Effector CD8-positive, alpha-beta T cell (primary cell): ENCODE measurements at places on chromosomes 2 and 18.

GRCh38 chr2:21415234-21415633 lies 291.5 kb downstream of the TDRD15 start:
- no peak for DNase-seq

- no peak for DNase-seq
Measured at GRCh38 chr18:48889115-48889941, 61.4 kb downstream of the SMAD7 start.

DNA sequence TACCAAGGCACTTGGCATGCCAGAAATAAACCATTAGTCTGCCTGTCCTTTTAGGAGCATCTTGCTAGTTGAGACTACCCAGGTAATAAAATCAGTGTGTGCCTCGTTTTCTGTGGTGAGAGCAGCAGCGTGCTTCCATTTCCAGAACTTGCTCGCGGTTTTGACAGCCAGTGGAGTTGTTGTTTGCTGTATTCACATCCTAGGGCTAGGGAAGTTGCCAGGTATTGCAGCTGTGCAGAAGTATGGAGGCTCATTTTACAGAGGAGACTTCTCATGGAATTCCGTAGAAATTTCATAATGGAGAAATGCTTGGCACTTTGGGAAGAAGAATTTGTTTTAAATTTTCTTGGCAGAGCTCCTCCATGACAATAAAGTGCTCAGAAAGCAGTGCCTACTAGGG lies 1355.1 kb upstream of the ZEB2 start:
- DNase-seq = no peak

DNA sequence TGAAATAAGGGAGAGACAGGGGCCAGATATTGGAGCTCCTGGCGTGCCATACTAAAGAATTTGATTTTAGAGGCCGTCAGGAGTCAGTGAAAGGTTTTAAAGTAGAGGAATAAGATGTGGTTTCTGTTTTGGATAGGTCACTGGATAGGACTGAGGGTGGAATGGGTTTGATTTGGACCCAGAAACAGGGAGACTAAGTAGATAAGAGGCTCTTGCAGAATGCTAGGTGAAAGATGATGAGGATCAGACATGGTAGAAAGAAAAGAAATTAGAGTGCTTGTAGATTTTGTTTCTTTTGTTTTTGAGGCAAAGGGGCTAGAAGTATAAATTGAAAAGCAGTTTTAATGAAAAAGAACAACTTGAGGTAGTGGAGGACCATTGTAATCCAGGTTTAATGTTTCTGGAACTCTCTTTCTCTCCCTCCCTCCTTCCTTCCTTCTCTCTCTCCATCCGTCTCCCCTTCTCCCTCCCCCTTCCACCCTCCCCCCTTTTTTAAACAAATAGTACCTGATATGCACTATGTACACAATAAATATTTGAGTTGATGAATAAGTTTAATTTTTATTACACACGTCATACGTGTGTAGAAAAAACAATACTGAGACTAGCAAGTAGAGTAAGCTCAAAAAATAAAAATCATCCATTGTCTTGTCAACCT lies 1.9 kb downstream of the NDUFV2 start:
- no peak for DNase-seq

- no peak for DNase-seq
Measured at GRCh38 chr2:18161681-18162080, 283.2 kb downstream of the KCNS3 start.

DNA sequence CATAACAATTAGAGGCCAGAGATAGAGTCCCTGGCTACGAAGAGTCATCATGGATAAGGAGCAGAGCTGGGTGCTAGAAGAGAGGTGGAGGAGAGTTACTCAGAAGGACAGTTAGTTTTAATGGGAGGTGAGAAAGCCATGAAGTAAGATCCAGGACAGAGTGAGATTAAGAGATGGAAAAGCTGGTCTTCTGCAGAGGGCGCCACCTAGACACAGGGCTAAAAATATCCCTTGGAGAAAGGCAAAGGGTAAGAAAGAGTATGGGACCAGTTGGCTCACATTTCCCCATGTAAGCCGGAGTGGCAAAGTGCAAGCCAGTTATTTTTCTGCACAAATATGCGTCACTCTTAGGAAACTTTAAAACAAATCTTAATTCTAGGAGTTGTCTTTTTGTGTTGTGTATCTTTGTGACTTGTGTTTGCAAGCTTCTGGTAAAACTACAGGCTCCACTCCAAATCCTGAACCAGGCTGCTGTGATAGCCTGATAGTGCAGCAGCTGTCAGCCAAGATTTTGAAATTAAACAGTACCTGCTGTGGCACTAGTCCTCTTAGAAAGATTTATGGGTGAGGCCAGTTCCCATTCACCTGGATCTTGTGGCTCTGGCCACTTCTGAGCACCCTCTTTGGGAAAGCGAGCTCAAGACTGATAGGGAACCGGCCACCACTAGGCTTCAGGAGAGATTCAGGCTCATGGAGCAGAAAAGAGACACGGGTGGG lies 204.2 kb downstream of the TPGS2 start:
- DNase-seq = no peak

DNA sequence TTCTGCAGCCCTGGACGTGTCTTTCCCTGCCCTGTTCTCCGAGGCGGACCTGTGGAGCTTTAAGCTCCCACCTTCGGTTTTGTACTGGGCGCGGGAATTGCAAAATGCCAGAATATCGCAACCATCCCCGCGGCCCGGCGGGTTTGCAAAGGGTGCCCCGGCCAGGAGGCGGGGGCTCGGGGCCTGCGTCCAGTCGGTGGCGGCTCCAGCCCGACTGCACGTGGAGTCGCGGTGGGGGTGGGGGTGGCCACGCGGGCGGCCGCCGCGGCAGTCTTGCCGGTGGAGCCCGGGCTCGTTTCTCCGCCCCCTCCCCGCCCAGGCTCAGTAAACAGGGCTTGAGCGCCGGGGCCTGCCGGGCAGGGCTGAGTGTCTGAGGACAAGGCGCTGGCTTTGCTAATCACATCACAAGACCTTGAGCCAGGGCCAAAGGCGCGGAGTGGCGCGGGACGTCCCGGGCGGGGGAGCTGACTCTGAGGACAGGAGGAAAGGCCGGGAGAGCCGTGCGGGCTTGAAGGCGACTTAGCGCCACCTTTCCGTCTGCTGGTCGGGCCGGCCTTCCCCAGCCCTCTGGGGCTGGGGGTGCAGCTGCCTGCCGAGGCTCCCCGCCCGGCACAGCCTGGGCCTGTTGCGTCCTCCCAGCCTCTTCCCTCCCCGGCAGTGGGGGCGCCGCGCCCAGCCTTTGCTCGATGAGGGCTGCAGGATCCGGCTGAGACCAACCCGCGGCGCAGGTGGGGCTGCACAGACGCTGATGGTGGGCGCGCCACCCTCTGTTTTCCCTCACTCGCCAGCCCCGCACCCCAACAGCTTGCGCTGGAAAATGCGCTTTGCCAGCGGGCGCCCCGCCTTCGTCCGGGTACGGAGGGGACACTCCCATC lies 786 bp upstream of the ZFP36L2 start:
- DNase-seq = peak; percentile 44

DNA sequence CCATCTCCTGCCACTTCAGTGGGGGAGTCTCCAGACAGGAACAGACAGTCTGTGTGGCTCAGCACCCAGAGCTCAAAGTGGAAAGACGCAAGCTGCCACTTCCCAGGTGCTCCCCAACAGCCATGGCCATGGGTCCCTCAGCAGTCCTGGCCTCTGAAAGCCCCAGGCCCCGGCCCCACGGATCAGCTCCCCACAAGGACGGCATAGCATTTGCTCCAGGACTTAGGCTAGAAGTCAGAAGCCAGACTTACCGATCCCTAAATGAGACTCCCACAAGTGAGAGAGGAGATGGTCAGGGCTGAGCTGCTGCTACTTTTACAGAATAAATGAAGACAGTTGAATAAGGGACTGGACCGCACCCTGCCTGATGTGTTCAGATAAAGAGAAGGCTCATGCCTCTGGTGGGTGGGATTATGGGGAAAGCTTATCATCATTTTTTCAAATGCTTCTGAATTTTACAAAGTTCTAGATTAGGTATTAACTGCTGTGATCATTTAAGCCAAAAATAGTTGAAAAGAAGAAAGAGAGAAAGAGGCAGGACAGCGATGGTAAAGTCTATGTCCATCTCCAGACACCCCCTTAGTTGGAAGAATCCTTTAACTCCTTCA lies 50.5 kb downstream of the ADD2 start:
- DNase-seq = no peak

GRCh38 chr2:1559589-1560175 lies 146.4 kb downstream of the TPO start:
- DNase-seq = no peak

DNA sequence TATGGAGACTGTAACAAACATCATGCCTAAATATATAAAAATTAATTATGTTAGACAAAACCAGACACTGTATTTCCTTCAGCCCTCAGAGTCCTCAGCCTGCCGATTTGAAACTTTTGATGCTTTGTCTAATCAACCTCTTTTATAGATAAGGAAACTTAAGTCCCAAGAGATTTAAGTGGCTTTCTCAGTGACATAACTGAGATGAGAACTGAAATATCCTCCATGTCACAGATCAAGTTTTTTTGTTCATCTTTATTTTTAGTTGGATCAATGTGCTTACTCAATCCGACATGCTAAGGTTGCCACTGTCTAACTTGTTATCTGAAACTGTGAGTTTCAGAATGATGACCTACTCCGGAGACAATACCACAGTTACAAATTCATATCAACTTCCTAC lies 72.3 kb downstream of the BARD1 start:
- no peak for DNase-seq

DNA sequence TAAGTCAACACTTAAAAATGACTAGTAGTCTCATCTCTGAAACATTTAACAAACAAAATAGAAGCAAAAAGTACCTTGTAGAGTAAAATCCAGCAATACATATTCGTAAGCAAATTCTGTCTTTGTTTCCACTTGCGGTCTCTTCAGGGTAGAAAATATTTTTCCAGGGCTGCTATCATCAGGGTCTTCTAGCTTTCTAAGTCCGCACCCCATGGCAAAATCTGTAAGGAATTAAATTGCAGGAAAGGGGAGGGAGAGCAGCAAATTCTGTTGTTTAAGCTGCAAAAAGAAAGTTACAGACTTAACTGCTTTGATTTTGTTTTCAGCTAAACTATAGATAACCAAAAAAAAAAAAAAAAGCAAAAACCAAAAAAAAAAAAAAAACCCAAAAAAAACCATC lies at the start of gene RFTN2:
Gene RFTN2, minus strand, starts transcription at position 342 of the 400 bp plus-strand sequence. Its CDS starts 129 bp downstream, at position 213.
- DNase-seq = no peak

DNA sequence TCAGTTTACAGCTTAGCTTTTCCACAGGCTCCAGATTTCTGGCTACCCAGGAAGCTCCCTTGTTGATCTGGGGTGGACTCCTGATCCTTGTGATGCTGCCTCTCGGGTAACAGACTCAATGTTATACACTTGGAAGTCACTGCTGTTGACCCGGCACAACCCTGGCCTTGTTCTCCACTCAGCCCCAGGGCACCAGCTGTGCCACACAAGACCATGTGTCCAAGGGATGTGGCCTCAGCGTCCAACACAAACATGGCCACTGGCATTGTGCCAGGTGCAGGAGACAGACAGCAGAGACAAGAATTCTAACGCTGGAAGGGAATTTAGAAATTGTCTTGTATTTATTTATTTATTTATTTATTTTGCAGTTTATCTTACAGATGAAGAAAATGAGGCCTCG lies 39.0 kb upstream of the PPP4R1 start:
- DNase-seq = no peak

DNA sequence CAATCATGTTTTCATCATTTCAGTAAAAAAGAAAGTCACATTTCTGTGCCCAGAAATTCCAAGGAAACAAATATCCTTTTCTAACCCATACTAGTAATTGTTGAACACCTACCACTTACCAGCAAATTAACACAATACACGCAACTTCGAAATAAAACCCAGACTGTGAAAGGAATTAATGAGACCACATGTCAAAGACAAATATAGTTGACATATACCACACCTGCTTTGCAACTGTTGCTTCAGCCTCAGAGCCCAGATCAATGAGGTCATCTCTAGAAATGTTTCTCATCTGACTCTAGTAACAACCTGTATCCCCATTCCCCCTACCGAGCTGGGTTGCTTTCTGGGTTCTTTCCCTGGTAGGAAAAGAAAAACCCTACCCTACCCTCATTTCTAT lies 52.6 kb downstream of the TRIP12 start:
- DNase-seq = no peak

DNA sequence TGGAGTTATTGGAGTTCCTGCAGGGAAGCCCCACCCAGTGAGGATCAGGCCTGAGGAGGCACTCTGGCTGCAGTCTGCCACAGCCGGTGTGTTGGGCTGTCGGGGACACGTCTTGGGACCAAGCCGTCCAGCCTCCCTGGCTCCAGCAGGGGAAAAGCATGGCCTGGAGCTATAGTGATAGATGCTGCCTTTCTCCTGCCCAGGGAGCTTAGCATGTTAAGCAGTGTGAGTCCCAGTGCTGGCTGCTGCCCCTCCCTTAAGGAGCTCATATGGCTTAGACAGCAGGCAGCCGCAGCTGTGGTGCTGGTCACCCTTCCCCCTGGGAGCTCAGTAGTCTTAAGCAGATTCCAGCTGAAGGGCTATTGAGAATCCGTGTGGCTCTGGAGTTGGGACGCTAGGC lies 78.9 kb downstream of the CERS6 start:
- DNase-seq = no peak

DNA sequence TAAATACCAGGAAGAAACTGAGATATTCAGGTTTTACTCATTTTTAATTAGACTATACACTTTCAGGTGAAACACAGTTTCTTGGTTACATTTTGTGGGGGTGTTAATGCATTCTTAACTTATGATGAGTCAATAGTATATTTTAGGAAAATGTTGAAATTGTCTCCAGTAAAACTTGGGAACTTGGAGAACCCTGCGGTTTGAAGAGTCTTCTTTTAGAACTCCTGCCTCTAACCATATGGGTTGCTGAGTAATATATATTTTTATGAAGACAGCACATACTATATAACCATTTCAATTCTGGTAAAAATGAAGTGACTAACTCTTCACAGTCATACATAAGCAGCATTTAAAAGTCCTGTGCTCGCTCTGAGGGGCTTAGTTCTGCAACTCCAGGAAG lies 308.2 kb upstream of the LRATD1 start:
- no peak for DNase-seq

GRCh38 chr2:157168501-157168900 lies 89.0 kb upstream of the GALNT5 start:
- no peak for DNase-seq

DNA sequence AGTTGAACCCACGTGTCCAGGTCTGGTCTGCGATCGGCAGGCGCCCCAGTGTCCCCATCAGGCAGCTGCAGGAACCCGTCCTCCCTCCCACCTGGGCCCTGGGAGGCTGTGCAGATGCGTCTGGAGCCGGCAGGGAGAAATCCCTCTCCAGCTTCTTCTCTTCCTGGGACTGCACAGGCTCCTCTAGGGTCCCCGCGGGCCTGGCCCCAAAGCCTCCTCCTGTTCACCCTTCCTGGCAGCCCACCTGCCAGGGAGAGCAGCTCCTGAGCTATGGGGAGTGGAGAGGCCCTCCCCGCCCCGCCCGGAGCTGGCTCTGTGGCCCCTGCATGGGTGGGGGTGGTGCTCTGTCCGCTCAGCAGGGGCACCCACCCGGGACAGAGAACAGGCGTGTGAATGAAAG lies 179.2 kb upstream of the ALKAL2 start:
- no peak for DNase-seq

GRCh38 chr2:197784956-197785941 lies at the start of gene BOLL:
Gene BOLL (minus strand): TSS chr2:197785319. CDS start chr2:197781850, 3,469 bp downstream.
- no peak for DNase-seq

GRCh38 chr18:10072671-10073175 lies 158.9 kb downstream of the VAPA start:
- DNase-seq = no peak
